RCC 7860 (cell line): ENCODE measurements at places on chromosomes 5 and 9.

DNA sequence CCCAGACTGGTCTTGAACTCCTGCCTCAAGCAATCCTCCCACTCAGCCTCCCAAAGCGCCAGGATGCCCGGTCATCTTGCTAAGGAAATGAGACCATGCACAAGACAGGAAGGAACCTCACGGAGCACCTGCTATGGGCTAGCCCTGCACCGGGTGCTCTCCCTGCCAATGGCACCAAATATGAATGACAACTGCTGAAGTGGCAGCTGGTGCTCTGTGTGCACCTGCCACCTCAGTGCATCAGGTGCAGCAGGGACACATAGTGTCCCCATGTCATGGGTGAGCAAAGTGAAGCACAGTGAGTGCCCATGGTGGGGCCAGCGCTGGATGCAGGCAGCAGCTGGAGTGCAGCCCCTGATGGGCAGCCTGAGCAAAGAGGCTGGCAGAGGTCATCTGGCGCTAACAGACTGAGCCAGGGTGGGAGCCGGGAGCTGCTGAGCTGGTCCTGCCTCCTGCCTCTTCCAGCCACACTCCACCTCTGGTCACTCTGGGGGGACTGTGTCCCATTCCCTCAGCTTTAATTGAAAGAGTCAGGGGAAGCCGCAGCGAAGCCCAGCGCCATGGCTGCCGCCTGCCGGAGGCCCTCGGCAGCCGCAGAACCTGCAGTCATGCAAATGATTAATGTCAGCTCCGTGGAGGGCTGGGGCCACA lies 46.4 kb downstream of the BARX1 start:
- DNase-seq: no peak

DNA sequence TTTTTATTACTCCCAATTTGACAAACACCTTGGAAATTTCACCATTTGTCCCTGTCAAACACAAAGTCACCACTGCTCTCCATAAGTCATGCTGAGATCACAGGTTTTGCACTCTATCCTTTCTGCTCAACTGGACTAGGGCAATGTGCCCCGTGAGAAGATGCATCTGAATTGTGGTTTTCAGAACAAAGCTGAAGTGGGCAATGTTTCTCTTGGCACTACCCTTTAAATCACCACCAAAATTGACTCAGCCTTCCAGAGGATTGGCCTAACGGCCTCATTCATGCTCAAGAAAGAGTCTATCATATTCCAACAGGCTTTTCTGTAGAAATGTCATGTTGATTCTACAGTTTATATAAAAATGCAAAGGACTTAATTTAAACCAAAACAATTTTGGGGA lies 81.0 kb upstream of the TRIO start:
- peak; percentile 86 for DNase-seq

DNA sequence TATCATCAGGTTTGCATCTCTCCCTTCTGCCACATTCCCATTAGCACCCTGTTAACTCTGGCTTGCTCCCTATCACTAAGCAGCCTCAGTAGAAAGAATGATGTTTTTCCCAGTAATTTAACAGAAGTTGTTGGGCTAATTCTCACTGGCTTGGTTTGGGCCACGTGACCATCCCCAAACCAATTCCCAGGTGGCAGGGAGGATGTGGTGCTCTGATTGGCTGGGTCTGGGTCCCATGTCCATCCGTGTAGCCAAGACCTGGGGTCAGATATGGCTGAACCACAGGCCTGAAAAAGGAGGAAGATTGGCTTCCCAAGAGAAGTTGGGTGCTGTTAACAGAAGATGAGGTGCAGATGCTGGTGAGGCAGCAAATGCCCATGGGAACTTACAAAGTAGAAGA lies 122.0 kb downstream of the BOD1 start:
- no peak for DNase-seq

DNA sequence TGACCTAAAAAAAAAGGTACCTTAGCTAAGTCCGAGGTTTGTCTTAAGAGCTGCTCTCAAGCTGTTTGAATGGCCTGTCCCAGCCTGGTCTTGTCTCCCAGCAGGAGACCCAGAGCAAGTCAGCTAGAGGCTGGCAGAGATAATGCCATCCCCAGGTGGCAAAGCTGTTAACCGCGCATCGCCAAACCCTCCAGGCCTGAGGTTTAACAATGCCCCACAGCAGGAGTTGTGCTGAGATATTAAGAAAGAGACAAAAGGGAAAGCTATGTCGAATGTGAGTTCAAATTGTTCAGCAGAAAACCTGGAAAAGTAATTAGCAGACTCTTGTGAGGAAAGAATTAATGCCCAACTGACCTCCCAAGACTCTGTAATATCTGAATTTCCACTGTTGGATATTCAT lies 187.1 kb downstream of the FSTL4 start:
- DNase-seq: no peak

GRCh38 chr9:115883467-115884329 lies 269.9 kb upstream of the PAPPA start:
- peak; percentile 33 for DNase-seq

DNA sequence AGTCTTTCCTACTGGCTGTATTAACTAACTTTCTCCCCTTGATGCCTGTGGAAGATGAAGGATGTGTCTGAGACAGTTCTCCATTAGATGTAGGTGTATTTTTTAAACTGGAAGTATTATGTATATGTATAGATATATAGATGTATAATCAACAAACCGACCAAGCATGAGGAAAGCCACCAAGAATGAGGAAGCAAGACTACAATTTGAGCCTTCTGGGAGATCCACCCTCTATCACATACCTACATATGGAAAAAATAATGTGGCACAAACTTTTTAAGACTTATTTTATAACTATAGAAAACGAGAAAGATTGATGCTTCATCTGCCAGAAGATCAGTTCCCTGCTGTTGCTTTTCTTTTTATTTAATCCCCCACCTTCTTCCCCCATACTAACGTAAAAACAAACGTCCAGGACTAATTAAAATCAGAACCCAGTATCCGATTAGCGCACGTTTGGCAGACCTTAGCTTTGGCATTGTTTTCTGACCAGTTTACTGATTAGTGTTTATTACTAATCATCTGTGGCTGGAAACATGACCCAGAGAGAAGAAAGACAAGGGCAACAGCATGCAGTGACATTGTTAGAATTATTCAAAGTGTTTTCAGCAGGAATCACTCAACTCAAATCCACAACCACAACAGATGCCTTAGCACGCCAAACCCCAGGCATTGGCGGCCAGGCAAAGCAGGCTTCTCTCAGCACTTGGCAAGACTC lies 490.2 kb downstream of the EBF1 start:
- DNase-seq: no peak

GRCh38 chr5:178740181-178740557 lies 9.7 kb upstream of the ZNF354A start:
- DNase-seq: no peak

GRCh38 chr5:68418680-68419079 lies 203.1 kb downstream of the PIK3R1 start:
- DNase-seq: no peak

- no peak for DNase-seq
Measured at GRCh38 chr9:119126040-119126439, 243.2 kb downstream of the BRINP1 start.

GRCh38 chr5:154394307-154394706 lies 51.5 kb upstream of the SAP30L start:
- DNase-seq: no peak

- peak; percentile 25 for DNase-seq
Measured at GRCh38 chr9:71740199-71740598, 28.1 kb downstream of the CEMIP2 start.

GRCh38 chr9:6641961-6642360 lies 3.6 kb downstream of the GLDC start:
- DNase-seq: no peak

DNA sequence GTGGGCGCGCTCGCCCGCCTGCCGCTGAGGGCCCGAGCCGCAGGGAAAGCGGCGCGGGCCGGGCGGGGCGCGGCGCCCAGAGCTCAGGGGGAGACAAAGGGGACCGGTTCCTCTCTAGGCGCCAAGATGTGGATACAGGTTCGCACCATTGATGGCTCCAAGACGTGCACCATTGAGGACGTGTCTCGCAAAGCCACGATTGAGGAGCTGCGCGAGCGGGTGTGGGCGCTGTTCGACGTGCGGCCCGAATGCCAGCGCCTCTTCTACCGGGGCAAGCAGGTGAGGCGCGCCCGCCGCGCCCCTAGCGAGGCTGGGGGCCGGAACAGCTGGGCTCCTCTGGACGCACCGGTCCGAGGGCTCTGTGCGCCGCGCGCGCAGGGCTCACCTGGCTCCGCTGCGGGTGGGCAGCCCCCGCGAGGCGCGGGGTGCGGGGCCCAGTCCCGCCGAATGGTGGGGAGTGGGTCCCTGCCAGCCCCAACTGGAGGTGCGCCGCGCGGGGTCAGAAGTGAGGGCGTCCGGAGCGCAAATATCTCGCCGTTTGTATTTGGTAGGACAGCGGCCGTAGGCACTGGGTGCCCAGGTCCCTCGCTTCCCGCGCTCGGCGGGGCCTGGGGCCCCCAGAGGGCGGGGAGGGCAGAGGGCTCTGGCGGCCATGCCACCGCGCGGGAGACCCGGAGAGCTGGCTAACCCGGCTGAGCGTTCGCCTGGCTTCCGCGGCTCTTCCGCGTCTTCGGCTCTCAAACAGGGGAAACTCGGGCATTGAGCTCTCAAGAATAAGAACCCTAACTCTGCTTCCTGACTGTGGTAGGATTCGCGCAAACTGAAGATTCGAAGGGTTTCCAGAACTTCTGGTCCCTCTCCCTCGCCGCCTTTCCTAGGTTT lies 607 bp downstream of the UHRF2 start:
- DNase-seq: no peak
